ENCODE measurements at places on chromosomes 3 and 15.
A peak's percentile ranks its signal among the peaks of the same experiment; 100 is the strongest.

GRCh38 chr3:46845397-46845859 is 17.8 kb downstream of the MYL3 start:
- DNase-seq, result peak; percentile 96

- DNase-seq, result peak; percentile 64
Observed at GRCh38 chr3:37892927-37893600, 31.4 kb downstream of the CTDSPL start.

GRCh38 chr15:83886321-83886720 is 232.4 kb downstream of the ADAMTSL3 start:
- DNase-seq, result no peak

DNA sequence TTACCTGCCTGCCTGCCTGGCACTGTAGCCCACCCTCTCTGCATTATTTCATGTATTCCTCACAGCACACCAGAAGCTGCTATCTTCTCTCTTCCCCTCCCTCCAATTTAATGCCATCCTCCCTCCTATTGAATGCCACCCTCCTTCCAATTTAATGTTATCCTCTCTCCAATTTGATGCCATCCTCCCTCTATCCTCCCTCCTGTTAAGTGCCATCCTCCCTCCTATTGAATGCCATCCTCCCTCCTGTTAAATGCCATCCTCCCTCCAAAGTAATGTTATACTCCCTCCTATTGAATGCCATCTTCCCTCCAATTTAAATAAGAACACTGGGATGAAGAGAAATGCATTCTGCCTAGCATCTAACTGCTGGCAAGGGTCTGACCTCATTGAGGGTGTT is 11.1 kb downstream of the ATP10A start:
- no peak for DNase-seq

DNA sequence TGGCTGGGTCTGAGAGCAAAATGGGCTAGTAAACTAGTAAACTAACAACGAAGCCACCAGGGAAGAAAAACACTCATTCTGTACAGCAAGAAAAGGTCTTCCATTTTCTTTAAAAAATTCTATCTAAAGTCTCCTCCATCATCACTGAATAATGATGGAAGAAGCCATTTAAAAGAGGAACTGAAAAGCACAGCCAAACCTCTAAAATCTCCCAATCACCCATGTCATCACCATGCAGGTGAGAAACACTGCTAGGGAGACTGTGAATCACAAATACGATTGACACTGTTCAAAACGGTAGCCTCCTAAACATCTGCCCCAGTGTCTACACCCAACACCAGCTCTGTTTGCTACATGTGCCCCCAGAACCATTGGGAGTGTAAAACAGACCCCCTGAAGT is 140.4 kb downstream of the RORA start:
- DNase-seq, result no peak

GRCh38 chr3:171851660-171852058 is 8.5 kb downstream of the TMEM212 start:
- DNase-seq, result no peak

DNA sequence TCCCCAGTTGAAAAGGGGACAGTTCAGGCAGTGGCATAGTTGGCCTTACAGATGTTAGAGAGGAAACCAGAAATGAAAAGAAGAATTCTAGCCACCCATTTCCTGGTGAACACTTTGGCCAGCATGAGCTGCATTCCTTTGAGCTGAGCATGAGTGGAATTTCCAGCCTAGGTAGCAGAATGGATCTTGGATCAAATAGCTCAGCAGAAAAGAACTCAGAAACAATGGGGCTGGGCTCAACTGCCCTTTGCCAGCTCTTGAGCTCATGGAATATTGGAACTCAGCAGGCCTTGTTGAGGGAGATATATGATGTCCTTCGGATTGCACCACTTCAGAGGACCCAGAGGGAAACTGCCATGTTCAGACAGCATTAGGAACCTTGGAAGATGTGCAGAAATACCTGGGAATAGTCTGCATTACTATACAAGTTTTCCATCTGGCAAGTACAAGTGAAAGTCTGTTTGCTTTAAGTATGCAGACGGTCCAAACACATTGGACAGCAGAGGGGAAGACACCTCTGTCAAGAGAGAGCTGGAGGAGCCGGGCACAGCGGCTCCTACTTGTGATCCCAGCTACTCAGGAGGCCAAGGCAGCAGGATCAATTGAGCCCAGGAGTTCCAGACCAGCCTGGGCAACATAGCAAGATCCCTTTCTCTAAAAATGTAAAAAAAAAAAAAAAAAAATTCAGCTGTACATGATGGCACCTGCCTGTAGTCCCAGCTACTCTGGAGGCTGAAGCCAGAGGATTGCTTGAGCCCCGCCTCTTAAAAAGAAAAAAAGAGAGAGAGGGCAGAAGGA is 3.1 kb upstream of the CDV3 start:
- peak; percentile 88 for DNase-seq
